ENCODE measurements at places on chromosomes 3 and 15.

DNA sequence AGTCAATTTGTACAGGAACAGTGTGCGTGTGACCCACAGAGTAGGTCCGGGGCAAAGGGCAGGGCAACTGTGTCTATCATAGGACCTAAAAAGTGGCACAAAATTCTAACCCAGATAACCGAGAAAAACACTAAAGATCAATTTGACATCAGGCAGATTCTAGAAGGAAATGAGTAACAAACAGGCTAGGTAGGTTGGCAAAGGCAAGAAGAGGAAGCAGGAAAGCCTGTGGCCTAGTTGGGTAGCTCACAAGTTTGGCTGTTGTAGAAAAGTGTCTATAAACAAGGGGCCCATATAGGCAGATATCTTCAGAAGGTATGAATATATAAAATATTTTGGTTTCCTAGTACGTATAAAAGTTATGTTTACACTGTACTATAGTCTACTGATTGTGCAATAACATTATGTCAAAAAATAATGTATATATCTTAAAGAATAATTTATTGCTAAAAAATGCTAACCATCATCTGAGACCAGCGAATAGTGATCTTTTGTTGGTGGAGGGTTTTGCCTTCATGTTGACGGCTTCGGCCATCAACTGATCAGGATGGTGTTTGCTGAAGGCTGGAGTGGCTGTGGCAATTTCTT is 13.3 kb upstream of the OR5K1 start:
- DNase-seq: no peak

DNA sequence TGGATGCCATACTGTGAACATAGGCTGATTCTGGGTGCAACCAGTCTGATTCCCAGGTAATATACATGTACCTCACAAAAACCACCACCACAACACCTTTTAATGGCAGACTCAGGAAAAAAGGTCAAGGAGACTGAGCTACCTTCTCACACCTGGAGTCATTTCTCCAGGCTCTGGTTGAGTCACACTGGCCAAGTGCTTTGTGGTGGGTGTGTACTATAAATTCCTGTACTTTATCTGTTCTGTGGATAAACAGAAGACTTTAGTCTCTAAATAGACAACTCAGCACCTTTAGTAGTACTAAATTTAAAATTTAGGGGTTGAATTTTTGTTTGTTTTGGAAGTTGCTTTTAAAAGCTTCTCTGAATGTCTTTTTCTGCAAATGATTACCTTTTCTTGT is 46.7 kb downstream of the TOP2B start:
- DNase-seq: no peak

GRCh38 chr15:78850352-78850751 is 22.3 kb upstream of the MORF4L1 start:
- no peak for DNase-seq

DNA sequence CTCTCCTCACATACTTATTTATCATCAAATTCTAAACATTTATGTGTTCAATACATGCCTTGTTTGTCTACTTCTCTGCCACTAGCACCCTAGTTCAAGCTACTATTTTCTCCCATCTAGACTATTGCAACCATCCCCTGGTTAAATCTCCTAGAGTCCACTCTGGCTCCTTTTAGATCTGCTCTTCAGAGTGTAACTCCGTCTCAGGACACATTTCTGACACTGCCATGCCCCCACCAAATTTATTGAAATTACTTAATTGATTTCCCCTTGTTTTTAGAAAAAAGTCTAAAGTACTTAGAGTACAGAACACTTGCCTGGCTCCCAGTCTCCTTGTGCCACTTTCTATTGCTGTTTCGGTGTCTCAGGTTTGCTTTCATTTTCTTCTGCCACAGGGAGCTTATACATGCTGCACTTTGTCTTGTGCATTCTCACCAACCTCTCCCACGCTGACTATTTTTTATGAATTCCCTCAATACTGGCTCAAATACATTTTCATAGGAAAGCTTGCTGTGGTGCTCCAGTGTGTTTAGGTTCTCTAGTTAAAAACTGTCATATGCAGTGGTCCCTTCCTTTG is 792.3 kb downstream of the DIPK2A start:
- DNase-seq: no peak

DNA sequence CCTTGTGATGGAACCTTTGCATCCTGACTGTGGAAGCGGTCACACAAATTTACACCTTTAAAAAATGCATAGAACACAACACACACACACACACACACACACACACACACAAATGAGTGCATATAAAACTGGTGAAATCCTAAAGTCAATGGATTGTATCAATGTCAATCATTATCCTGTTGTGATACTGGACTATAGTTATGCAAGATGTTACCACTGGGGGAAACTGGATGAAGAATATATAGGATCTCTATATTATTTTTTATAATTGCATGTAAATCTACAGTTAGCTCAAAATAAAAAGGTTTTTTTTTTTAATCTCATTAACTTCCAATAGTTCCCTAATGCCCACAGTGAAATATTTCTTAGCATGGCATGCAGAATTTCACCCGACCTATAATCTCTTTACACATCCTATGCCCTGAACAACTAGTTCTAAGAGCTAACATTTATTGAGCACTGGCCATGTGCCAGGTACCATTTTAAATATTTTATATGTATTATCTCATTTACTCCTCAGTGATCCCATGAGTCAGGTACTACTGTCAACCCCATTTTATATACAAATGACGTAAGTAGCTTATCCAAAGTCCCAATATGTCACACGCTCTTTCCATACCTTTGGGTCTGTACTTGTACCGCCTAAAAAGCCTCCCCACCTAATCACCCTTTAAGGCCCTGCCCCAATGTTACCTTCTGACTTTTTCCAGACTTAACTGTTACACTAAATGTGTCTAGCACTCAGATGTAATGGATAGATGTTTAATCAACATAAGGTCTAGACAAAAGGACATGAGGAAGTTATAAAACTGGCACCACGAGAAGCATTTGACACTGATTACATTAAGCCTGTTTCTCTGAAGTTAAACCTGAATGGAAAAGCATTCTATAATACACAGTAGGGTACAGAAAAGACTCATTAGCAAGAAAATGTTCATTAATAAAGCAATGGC is 5.5 kb downstream of the ABCC5 start:
- no peak for DNase-seq

DNA sequence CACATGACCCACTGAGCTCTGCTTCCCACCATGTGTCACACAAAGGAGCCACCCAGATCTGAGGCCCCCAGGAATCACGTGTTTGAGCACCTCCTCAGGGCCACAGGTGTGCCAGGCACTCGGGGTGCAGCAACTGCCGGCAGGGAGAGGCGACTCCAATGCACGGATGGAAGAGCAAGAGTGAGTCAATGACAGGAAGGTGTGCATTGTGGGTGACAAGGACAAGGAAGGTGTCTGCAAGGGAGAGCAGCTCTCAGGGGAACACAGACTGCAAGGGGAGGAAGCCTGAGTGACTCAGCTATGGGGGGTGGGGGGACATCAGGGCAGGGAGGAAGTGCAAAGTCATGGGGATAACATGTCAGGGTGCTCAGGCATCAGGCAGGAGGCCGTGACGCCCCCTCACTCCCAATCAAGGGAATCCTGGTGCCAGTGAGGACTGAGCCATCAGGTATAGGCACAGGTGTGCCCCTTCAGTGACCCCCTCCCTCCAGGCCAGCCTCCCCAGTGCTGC is 67.4 kb downstream of the NUP210 start:
- DNase-seq: no peak

- no peak for DNase-seq
These were observed 73.1 kb upstream of the SLC6A6 start for GRCh38 chr3:14329116-14329830.

DNA sequence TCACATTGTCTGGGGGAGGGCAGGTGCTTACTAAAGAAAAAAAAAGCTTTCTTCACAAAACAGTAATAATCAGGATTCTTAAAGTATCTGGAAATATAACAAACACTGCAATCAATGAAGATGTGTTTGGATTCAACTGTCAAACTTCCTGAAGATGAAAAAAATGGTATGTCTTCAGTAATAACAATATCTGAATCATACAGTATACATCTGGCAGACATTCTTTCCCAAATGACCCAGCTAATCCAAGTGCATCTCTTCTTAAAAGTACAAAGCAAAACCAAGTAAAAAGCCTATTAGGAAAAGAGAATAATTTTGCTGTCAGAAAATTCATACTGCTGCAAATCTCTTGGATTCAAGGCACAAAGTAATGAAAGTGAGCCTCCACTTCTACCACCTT is 145.0 kb upstream of the MCTP2 start:
- DNase-seq: no peak

- no peak for DNase-seq
These were observed 164.1 kb upstream of the LRRFIP2 start for GRCh38 chr3:37338500-37338899.

GRCh38 chr15:43285609-43286037 is 18.9 kb upstream of the TGM5 start:
- DNase-seq: peak; percentile 81

DNA sequence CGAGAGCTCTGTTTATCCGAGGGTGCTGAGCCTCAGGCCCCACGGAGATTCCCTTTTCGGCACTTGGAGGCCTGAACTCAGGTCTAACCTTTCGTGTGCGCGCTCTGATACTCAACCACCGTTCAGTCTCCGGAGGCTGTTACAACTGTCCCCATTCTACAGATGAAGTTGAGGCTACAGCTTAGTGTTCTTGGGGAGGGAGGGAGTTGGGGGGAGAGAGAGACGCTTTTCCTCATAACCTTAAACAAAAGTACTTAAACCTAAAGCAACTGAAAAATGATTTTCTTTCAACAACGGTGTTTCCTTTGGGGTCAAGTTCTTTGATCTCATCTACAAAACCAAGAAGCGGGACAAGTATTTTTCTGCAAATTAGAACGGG is 952 bp upstream of the CHST2 start:
- DNase-seq: no peak

DNA sequence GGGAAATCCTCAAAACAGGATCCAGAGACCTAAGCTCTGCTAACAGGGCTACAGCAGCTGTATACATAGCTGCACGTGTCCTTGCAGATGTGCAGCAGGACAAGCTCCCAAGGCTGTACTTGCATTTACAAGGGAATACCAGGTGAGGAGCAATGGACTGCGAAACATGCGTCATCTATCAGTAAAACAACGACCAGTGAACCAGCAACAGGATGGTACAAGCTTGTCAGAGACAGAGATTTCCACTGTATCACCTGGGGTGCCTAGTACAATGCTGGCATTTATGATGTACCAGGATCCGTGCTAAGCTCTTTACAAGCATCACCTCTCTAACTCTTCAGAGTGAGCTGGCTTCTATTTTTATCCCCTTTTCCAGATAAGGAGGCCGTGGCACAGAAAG is 227.3 kb downstream of the FOXP1 start:
- no peak for DNase-seq

DNA sequence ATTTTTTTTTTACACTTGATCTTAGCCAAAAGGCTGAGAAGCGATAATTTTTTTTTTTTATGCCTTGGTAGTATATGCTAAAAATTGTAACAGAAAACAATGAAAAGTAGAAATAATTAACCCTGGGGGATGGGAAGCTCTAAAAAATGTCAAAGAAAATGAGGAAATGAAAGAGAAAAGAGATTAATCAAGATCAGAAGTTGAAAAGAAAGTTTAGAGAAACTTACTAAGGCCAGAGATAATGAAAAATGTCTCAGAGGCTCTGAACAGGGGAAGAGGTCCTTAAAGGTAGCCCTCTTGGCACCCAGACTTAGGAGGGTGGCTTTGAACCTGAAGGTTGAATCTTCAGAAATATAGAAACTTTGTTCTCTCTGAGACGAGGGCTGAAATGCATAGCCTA is 58.6 kb upstream of the ZBED2 start:
- no peak for DNase-seq

- no peak for DNase-seq
These were observed 53.8 kb downstream of the MGLL start for GRCh38 chr3:127768346-127769008.

DNA sequence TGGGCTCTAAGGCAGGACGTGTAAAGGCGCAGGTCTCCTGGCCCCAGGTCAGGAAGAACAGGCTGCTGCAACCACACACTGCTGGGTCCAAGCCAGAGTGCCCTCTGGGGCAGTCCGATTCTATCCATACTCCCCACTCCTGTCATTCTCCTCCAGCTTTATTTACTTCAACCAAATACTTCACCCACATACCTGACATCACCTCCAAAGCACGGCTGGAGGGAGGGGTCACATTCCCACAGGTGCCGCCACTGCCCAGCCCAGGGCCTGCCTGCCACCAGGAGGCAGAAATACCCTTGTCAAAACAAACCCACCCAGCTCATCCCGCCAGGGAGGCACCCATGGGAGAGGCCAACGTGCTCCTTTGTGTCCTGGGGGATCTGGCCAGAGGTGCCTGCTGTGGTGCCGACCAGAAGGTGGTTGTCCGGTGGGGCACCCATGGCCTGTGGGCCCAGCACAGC is 100.4 kb downstream of the DAPK2 start:
- DNase-seq: no peak

DNA sequence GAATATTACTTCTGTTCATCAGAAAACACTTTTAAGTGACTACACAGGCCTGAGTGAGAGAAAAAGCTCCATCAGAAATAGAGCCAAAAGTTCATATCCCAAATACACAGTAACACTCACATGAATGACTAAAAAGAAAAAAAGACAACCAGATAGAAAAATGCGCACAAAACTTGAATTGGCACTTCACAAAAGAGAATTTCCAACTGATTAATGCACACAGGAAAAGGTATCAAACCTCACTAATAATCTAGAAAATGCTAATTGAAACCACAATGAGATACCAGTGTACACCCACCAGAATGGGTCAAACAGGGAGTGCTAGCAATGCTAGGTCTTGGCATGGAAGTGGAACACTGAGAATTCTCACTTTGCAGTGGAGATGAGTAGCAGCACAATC is 78.6 kb downstream of the HERC2 start:
- DNase-seq: no peak

GRCh38 chr3:107414325-107414964 is 37.2 kb downstream of the CCDC54 start:
- DNase-seq: no peak

GRCh38 chr3:95887114-95887513 is 927.3 kb upstream of the EPHA6 start:
- DNase-seq: no peak

DNA sequence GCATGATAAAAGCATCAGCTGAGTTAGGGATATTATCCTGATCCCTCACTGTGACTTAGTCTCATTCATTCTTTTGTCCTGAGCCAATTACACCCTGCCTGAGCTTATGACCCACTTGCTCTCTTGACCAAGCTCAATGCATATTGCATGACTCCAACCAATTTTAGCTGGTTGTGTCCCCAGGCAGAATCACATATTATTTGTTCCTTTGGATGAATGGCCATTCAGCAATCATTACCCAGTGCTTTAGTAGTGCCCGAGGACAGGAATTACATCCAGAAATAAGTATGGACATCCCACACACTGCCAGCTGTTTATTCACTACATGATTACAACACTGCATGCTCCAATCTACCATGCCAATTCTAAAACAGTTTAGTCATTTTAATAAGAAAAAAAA is 322.5 kb downstream of the ZBBX start:
- DNase-seq: no peak
